ENCODE measurements at places on chromosomes 5 and 9.

- no peak for DNase-seq
These were observed 61.8 kb downstream of the PPARGC1B start for GRCh38 chr5:149791881-149792280.

DNA sequence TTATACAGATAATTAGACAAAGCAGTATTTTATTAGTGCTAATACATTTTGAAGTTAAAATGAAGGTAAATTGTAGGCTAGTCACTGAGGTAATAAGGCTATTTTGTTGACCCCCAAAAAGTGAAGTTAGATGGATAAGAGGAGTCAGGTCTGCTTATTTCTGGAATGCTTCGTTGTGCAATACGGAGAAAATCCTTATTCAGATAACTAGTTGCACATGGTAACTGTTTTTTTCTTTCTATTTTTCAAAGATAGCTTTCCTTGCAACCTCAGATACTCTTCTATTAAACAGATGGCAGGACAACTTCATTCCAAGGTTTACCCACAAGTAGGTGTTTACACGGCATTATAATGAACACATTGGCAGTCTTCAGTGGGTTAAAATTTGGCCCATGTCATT lies 101.1 kb downstream of the TMEM174 start:
- no peak for DNase-seq

- no peak for DNase-seq
These were observed 69.0 kb downstream of the SCAMP1 start for GRCh38 chr5:78429332-78429980.

GRCh38 chr5:96194593-96194992 lies 232.9 kb upstream of the ELL2 start:
- no peak for DNase-seq

GRCh38 chr9:100567856-100568255 lies 10.0 kb upstream of the CAVIN4 start:
- no peak for DNase-seq

- DNase-seq, result no peak
These were observed 746 bp downstream of the STRBP start for GRCh38 chr9:123267481-123268198.

DNA sequence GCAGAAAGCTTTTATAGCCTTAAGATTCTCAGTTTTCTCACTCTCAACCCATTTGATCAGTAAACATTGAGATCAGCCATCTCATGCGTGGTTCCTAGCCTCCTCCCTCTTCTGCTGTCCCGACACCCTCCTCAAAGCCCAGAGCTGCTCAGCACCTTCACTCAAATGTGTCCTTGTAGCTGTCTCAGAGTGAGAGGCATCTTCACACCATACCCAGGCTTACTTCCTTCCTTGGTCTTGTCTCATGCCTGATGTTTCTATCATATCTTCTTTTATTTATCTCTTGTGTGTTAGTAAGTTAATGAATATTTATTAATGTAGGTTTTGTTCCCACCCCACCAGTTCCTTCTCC lies 72.4 kb upstream of the SNX2 start:
- no peak for DNase-seq
